ENCODE measurements at places on chromosomes 2 and 18.

GRCh38 chr2:109637749-109638570, 23.8 kb downstream of the SOWAHC start:
- DNase-seq = no peak

DNA sequence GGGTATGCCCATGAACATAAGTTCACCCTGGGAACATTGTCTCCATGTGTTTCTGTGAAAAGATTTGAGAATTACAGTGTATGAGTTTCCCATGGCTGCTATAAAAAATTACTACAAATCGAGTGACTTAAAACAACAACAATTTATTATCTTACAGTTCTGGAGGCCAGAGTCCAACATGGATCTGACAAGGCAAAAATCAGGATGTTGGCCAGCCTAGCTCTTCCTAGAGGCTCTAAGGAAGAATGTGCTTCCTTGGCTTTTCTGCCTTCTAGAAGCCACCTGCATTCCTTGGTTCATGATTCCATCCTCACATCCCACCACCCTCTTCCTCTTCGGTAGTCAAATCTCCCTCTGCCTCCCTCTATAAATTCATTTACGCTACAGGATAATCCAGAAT, 38.6 kb downstream of the FAM124B start:
- no peak for DNase-seq

DNA sequence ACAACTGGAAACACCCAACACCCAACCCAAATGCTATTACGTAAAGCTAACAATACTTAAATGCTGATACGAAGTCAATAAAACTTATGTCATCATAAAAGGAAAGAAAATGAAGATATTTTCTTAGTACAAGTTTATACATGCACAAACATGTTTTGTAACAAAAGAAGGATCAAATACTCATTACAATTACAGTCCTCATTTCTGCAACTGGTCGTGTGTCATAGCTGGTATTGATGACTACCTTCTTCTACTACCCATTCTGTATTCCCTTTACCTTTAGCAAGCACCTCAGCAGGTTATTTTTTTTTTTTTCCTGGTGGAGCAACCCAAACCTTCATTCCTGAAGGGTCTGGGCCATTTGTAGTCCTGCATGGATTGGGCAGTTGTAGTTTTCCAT, 1298.5 kb downstream of the SUCLG1 start:
- no peak for DNase-seq

DNA sequence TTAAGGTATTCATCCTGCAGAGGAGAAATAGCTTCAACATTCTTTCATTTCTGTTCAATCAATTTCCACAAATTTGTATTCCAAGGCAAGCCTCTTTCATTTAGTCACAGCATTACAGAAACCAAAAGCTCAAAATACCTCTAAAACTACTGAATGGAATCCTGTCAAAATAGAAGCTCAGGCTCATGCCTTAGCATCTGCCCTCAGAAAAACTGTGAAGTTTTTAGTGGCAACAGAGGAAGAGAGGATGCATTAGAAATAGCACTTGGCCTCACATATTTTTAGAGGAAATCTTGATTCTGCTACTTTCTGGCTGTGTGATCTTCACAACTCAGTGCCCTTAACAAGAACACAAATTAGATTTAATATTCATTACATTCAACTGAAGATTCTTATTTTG, 69.1 kb upstream of the GALNT13 start:
- DNase-seq = no peak

DNA sequence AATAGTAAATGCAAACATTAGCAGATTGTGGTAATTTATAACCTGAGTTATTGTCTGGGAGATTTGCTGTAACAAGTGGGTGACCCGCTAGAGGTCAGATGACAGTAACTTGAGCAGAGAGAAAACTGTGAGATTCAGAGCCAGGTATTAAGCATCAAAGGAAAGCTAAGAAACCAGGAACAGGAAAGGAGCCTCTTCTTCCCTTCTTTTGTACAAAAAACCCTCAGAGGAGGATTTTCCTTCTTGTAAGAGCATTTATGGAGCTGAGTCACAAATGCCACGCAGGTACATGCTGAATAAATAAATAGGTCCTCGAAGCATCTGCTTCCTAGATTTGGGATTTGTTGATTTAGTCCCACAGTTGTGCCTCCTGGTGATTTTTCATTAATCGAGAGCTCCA, 146.5 kb downstream of the SH3BP4 start:
- DNase-seq = no peak

DNA sequence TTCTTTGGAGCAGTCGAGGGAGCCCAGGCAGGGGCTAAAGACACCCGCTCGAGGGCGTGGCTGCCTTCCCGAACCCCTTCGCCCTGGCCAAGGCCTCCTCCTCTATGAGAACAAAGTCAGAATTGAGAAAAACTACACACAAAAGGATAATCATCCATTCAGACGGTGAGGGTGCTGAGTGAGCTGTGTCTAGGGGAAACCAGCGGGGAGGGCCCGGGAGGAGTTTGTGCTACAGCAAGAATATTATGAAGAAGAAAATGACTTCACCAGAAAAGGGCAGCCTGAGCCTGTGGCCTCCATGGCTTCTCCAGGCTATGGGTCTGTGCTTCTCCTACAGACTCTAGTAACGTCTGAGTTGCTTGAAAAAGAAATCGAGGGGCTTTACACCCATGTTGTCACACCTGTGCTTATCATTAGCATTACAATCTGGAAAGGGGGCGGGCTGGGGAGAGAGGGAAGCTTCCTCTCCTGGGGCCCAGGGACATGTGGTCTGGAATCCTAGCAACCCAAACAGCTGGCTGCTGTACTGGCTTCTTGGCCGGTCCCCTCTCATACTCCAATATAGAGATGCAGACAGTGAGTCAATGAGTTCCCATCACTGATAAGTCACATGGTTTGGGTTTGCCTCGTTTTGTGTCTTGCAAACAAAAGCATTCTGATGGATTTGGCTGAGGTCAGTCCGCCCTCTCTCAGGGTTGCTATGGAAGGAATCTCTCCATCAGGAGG, 52.0 kb upstream of the ARL4C start:
- no peak for DNase-seq

DNA sequence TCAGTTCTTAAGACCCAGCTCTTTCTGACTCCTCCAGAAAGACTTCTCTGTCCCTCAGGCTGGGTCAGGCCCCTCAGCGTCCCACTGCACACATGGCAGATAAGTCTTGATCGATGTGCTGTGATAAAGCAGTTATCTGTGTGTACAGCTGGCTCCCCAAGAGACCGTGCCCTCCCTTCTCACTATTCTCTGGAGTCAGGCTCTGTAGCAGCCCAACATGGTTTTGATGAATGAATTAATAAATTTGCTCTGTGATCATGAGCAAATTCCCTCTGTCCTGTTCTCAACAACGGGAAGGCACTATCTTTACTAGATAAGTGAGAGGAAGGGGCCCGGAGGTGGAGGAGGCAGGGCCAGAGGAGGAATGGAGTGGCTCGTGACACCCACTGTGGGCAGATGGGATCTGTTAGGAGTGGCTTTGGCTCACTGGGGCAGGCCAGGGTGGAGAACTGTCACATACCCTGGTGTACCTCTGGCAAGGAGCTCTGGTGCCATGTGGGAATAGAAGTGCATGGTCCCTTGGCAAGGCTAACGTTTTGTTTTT, 48.3 kb downstream of the ZFP36L2 start:
- DNase-seq = no peak

DNA sequence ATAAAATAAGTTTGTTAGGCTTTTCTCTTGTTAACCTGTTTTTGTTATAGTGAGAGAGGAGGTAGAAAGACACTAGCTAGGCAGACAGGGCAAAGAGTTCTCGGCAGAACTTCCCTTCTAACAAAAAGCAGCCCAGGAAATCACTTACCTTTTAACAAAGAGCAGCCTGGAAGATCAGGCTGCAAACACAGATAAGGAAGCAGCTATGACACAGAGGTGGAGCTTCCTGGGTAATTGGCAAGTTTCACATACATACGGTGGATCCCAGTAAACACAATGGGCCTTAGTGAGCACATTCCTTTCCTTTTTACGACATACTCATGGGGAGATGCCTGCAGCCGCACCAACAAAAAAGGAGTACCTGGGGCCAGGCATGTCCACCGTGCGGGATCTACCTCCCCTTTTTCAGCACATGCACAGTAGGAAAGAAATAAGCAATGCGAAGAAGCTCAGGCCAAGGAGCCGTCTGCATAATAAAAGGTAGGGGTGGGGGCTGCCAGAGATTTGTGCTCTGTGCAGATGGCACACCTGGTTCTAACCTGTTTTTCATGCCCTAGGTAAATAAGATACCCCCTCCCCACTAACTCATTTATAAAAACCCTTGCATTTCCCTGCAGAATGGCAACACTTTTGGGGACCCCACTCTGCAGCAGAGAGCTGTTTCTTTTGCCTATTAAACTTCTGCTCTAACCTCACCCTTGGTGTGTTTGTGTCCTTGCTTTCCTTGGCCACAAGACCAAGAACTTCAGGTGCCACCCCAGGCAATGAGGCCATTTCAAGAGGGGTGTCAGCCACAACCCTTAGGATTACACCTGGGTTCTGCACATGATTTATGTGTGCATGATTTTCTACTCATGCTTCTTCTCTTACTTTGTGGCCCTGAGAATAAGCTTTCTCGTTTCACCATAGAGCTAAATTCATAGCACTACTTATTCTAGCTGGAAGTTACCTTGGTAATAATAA, 26.5 kb downstream of the MDH1 start:
- no peak for DNase-seq

DNA sequence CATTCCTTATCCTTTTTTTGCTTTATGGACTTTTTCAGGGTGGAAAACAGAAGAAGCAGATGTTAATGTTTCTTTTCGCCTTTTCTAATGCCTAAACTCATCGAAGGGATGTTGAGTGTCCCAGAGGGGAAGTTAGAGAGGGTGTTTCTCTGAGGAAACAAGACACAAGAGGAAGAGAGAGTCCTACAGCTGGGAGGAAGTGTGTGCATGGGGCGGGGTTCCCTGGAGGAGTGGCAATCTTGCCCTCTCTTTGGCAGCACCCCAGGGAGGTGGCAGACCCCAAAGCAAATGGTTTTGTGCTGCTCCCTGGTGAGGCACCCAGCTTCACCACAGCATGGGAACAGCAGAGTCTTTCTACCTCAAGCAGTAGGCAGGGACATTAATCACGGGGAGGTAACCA, 377.6 kb downstream of the RND3 start:
- DNase-seq = no peak

GRCh38 chr2:151560289-151560688, 150.6 kb downstream of the RIF1 start:
- no peak for DNase-seq

DNA sequence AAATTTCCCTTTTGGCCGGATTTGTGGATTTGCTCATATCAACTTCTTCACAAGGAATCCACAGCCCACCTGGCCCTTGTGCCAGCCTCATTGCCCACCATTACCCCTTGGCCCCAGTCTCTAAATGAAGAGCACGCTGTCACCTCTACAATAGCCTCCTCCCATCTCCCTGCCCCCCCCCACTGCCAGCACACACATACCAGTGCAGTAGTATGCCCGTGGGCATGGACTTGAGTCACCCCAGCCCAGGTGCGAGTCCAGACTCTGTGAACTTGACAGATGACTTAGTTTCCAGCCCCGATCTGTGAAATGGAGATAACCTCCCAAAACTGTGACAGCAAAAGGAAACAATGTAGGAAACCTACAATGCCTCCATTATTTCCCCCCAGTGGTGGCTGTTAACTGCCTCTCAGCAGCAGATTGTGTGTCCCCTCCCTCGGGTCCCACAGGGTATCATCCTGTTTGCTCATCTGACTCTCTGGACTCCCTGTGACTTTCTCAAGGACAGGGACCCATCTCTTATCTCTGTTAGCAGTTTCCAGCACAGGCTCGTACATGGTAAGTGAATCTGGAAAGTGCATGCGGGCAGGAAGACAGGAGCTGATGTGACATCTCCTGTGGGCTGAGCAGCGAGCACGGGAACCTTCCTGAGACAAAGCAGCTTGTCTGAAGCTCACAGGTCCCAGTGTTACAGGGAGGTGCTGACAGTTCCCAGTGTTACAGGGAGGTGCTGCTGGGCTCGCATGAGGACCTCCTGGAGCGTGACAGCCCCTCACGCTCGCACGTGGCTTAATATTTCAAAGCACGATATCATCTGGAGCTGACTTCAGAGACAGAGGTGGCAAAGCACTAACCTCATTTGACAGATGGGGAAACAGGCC, 4.2 kb upstream of the TMEM185B start:
- no peak for DNase-seq

All from D341Med (cell line).